H1 (cell line): ENCODE measurements at places on chromosomes 1 and 21. TPM values are rescaled to one million over a fixed set of nuclear protein-coding genes. Genes with fewer than 3 reads are reported as not detected.

DNA sequence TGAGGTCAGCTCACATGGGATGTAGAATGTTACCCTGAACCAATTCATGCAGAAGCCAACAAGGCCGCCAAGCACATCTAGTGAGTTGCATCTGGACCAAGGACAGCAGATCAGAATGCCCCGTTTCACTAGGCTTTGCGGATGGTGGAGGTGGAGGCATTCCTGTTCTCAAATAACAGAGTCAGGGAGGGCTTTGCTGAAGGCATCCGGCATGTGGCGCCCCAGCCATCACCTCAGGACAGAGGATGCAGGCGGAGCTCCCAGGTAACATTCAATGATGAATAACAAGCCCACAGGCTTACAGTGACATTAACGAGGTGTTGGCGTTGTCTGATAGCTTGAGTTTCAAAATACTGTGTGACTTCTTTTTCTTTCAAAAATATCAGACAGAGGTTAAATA lies 476.2 kb downstream of the CAMTA1 start:
- no peak for DNase-seq

GRCh38 chr21:21730512-21730911 lies 732.3 kb downstream of the NCAM2 start:
- no peak for DNase-seq

SFN gene
- total RNA-seq = 3.9 and 4.0 TPM in 2 replicates

BARHL2 gene
- total RNA-seq = 0.15 TPM in 2 replicates
